ENCODE measurements at places on chromosomes 1 and 21. TPM values are rescaled to one million over a fixed set of nuclear protein-coding genes. Genes with fewer than 3 reads are reported as not detected.
A peak's percentile ranks its signal among the peaks of the same experiment; 100 is the strongest.

SMG5 gene
- total RNA-seq = 53.2 TPM

FOXO6 gene
- not detected for total RNA-seq

OR2T2 gene
- total RNA-seq = not detected

TAL1 gene
- total RNA-seq = 58.1 TPM

PIGV gene
- 5.0 TPM for total RNA-seq

GSTM4 gene
- 0.40 TPM for total RNA-seq

STUM gene
- total RNA-seq = 0.20 TPM

CREG1 gene
- 28.8 TPM for total RNA-seq

CYP4Z1 gene
- total RNA-seq = 0.20 TPM

KLHL12 gene
- 22.0 TPM for total RNA-seq

NMNAT2 gene
- 0.22 TPM for total RNA-seq

TIE1 gene
- 749 TPM for total RNA-seq

- no peak for DNase-seq
Measured at GRCh38 chr21:31921079-31921478, 48.3 kb downstream of the HUNK start.

DNA sequence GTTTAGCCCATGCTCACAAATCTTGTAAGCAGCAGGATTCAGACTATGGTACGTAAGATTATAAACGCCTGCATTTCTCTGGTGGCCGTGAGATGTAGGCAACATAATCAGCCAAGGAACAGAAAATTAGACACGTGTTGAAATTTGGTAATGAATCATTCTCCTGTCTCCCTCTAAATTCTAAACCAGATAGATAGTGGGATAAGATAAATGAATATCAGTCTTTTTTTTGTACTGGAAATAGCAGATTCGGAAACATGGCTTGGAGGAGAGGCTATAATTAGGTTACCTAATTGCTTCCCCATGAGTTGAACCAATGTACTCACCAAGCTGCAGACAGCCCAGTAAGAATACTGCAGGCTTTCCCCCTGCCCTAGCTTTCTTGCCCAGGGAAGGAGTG, 172.3 kb downstream of the TGFB2 start:
- no peak for DNase-seq

DNA sequence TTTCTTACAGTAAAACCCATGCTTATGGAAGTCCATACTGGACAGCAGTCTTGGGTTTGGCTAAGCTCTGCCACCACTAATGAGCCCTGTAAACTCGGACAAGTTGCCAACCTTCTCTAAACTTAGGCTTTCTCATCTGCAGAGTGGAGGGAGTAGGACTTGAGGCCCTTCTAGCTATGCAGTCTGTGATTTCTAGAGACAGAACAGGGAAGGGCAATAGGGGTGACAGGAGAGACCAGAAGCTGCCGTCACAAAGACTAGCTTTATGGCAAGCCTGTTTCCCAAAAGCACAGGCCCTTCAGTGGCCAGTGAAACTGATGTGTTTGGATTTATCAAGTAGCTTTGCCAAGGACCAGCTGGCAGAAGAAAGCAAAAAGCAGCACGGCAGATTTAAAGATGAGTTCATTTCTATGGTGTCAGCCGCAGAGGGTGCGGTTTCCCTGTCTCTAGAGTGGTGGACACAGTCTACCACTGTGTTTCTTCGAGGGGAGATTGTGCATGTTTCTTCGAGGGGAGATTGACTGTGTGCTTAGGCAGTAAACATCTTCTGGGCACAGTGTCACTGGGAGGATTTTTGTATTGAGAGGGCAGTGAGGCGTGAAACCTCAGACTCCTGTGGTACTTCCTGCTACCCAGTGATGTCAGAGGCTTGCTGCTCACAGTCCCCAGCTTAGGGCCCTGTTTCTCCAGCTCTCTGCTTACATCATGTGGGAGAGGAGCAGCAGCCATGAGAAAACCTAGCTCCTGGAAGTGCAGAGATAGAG, 119.0 kb downstream of the ROR1 start:
- no peak for DNase-seq

DNA sequence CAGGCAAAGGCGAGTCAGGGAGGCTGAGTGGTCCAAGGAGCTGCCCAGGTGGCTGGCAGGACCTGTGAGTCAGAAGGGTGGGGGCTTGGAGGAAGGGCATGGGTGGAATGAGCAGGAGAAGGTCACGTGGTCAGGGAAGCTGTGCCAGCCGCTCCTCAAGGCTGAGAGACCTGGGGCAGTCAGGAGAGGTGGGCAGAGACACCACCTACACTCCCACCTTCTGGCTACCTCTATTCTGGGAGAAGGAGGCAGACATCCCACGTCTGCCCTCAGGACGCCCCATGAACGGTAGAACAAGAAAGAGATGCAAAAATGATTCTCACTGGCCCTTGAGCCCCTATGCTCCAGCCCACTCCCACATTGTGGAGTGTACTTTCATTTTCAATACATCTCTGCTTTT, 151.8 kb upstream of the RAB4A start:
- no peak for DNase-seq

- DNase-seq = no peak
Measured at GRCh38 chr1:17883662-17884395, 128.7 kb downstream of the ACTL8 start.

DNA sequence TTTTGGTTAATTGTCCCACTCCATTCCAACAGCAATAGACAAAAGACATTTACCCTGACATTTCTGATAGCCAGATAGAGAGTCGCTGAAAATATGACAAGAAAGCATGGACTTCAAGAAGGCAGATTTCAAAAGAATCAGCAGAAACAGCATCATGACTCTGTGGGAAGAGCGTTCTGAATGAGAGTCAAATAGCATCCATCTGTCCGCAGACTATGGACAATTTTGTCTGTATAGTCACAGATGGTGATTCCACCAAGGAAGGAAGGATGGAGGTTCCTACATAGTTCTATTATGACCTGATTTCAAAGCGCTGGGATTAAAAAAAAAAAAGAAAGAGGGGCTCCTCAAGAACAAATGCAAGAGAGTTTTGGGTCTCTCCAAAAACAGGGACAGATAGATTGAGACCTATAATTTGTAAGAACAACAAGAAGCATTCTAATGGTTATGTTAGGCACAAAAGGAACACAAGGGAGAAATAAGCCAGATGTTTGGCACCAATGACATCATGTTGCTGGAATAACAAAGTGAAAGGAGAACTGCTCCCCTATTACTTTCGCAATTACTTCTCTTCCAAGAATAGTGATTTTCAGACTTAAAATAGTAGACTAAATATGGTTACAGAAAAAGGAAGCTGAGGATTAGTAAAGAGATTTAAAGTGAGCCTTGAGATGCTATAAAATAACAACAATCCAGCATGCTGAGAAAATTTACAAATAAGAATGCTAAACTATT, 28.5 kb downstream of the NIBAN1 start:
- no peak for DNase-seq

DNA sequence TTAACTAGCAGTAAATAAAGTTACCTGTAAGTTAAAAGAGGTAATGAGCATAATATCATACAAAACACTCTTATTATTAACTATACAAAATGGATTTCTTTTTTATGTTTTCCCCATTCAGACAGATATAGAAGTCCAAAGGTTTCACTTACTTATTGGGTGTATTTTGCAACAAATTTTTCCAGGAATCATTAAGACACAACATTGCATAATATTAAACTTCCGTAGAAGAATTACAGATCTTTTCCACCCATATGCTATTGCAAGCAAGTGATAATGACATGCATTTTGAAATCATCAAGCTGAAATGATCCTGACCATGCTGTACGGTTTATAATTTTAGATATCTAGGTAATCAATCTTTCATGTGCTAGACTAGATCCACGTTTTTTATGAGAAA, 957.0 kb downstream of the NCAM2 start:
- no peak for DNase-seq

DNA sequence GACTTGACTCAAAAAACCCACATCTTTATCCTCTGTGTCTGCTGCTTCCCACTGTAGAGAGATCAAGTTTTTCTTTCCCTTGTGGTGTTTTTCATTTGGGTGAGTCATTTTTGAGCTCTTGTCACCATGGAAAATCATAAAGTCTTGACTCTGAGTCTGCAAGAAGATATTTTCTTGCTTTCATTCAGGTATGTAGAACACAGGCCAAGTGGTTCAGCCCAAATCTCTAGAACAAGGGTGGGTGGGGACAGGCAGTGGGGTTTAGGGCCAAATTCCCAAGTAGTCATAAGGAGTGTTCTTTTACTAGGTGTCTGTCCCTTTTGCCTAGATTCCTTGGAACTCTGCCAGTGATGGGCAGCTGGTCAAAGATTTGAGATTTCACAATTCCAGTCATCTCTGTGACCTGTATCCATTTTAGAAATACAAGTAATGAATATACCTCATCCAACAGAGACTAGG, 21.5 kb upstream of the ARHGAP29 start:
- DNase-seq = peak; percentile 87

DNA sequence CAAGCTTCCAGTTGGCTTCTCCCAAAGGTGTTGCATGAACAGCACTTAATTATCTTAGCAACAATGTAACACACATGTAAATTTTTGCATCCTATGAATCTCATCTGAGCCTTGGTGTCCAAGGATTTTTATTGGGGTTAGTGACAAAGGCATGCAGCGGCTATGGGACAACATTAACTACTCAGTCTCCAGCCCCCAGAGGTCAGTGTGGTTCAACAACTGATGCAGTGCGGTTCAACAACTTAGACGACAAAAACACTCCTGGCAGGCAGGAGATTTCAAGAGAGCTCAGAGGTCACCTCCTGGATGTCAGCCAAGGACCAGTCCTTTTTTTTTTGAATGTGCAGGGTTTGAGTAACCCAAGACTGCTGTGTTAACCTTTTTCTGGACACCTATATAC, 77.5 kb upstream of the HMCN1 start:
- DNase-seq = no peak

DNA sequence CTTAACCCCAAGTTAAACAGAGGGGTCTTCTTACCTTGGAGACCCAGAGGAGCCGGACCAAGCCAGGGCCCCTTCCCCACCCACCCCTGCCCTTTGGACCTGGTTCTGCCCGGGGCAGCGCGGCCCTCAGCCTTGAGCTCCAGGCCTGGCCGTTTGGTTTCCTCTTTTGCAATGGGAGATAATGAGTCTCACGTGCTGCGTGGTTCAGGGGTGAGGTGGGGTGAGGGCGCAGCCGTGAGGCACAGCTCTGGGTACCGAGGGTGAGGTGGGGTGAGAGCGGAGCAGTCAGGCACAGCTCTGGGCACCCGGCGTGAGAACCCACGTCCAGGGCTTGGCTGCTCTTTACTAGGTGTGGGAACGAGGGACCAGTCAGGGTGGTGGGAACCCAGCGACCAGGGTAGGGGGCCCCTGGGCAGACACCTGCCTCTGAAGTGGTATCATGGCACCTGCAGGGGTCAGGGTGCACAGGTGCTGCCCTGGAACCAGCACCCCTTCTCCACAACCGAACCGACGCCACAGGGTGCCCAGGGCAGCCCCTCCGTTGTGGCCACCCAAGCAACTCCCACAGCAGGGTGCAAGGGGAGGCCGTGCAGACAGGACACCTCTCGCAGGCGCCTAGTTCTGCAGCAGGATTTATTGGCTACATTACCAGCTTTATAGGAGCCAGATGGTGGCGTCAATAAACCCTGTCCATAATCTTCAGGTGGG, 182.2 kb downstream of the PRDM16 start:
- no peak for DNase-seq

DNA sequence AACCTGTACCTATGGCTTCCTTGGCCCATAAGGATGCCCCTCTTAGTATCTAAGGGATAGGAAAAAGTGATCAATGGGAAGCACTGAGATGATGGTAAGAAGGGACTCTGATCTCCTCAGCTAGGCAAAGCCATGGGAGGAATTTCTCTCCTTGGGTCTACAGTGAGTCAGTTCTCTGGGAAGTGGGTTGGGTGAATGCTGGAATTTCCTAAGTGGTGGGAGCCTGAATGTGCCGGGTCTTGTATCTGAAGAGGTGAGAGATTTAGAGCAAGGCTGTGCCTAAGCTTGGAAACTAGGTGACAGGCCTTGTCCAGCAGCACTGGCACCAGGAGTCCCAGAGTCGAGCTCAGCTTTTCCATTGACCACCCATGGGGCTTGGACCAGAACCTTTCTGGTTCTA, 96.3 kb upstream of the SLC2A1 start:
- DNase-seq = no peak

DNA sequence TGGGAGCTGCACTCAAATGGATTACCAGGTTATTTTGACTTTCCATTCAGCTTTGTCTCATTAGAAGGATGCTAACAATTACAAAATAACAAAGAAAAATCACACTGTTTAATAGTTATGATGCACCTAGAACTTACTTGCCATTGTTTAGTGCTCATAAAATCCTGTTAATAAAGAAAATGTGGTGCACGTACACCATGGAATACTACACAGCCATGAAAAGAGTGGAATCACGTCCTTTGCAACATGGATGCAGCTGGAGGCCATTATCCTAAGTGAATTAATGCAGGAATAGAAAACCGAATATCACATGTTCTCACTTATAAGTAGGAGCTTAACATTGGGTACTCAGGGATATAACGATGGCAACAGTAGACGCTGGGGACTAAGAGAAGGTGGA, 19.8 kb downstream of the MAP3K21 start:
- DNase-seq = no peak

- DNase-seq = no peak
Measured at GRCh38 chr1:5142389-5142788, 488.0 kb downstream of the AJAP1 start.

DNA sequence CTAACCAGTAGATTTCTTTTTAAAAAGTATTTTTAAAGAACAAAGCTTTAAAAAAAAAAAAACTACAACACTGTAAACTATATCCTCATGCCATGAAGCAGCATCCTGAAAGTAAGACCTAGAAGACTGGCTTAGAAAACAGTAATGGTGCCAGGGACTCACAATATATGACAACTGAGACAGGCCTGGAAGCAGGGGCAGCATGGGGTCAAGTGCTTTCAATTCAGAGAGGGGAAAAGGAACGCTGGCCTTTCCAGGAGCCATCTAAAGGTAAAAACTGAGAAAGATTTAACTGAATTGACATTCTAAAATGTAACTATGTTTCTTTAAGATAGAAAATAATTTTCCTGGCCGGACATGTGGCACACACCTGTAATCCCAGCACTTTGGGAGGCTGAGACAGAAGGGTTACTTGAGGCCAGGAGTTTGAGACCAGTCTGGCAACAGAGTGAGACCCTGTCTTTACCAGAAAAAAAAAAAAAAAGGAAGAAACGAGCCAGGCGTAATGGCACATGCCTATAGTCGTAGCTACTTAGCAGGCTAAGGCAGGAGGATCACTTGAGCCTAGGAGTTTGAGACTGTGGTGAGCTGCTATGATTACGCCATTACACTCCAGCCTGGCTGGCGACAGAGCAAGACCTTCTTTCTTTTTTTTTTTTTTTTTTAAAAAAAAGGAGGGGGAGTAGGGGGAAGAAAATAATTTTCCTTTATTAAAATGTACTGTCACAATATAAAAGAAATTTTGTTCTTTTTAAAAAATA, 54.1 kb downstream of the SLC35D1 start:
- no peak for DNase-seq

DNA sequence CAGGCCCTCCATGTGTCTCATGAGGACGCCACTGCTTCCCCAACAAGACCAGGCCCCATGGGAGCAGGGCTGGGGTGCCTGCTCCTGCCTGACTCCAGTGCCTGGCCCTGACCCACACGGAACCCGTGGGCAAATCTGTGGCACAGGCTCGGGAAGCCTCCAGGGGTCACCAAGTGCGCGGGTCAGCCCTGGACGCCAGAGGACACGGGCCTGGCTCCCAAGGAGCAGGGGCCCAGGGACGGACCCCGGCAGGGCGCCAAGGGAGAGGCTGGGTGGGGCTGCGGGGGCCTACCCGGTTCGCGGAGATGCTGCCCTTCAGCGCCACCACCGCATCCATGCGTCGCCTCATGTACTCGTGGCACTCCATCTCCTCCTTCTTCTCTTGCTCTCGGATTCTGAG, 31.9 kb downstream of the CFAP74 start:
- DNase-seq = no peak

Measured in lung microvascular endothelial cell (primary cell).